GM06990 (cell line): ENCODE measurements at places on chromosomes 13 and 19.

DNA sequence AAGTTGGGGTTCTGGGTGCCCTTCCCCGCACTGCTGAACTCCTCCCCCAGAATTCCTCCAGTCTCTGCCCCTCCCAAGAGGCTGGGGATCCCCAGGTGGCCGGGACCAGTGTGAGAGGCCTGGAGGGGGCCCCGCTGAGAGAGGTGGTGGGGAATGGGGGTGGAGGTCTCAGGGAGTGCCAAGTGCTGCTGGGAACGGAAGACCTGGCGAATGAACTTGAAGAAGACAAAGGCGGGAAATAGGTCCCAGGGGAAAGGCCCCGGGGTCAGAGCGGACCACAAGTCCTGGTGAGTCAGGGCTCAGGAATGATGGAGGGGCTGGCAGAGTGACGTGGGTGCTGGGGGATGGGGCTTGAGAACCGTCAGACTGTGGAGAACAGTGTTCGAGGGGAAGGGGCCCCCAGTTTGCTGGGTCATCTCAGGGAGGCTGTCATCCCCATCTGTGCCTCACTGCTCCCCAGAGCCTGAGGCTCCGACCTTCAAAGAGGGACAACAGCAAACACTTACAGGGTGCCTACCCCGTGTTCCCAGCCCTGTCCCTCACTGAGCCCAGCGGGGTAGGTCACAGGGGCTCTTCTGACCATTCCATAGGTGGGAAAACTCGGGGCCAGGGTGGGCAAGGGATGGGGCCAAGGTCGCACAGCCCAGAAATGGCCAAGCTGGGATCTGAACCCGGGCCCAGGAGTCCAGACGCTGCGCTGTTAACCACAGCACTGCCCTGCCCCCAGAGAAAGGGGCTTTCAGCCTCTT is 16.0 kb upstream of the SEMA6B start:
- no peak for DNase-seq

DNA sequence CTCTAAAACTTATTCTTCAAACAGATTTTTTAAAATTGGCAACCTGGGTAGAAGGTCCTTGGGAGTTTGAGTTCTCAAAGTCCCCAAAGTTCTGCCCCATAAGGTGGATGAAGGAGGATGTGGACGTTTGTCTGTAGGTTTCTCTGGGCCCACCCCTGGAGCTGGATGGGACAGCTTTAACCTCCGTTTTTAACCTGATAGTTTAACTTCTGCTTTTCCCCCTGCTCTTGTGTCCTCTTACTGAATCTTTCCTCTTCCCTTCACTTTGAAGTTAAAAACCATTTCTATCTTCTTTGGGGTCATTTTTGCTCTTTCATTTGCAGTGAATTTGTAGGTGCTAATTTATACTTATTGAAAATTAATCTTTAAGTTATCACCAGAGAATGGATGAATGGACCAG is 79.1 kb downstream of the ESD start:
- no peak for DNase-seq

GRCh38 chr19:867855-868457 is 8.5 kb downstream of the CFD start:
- no peak for DNase-seq

- no peak for DNase-seq
Measured at GRCh38 chr13:20489185-20489820, 36.4 kb downstream of the CRYL1 start.

DNA sequence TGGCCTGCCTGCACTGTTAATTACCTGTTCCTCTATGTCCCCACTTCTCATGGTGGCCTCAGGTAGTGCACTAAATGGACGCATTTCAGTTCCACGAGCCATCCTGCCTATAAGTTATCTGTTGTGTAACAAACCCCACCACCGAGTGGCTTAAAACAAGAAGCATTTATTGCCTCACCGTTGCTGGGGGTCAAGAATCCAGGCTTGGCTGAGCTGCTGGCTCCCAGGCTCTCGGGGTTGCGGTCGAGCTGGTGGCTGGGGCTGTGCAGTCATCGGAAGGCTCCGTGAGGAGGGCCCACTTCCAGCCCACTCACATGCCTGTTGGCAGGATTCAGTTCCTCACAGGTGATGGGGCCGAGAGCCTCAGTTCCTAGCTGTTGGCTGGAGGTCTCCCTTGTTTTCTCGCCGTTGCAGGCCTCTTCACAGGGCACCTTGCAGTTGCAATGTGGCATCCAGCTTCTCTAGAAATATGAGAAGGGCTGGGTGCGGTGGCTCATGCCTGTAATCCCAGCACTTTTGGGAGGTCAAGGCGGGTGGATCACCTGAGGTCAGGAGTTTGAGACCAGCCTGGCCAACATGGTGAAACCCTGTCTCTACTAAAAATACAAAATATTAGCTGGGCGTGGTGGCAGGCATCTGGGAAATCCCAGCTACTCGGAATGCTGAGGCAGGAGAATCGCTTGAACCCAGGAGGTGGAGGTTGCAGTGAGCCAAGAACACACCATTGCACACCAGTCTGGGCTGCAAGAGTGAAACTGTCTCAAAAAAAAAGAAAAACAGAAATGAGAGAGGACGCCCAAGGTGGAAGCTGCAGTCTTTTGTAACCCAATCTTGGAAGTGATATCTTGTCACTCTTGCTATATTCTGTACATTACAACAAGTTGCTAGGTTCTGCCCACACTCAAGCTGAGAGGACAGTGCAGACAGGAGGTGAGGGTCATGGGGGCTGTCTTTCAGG is 6.5 kb upstream of the PTOV1 start:
- no peak for DNase-seq

- no peak for DNase-seq
Measured at GRCh38 chr19:30133803-30134202, 191.8 kb downstream of the URI1 start.

DNA sequence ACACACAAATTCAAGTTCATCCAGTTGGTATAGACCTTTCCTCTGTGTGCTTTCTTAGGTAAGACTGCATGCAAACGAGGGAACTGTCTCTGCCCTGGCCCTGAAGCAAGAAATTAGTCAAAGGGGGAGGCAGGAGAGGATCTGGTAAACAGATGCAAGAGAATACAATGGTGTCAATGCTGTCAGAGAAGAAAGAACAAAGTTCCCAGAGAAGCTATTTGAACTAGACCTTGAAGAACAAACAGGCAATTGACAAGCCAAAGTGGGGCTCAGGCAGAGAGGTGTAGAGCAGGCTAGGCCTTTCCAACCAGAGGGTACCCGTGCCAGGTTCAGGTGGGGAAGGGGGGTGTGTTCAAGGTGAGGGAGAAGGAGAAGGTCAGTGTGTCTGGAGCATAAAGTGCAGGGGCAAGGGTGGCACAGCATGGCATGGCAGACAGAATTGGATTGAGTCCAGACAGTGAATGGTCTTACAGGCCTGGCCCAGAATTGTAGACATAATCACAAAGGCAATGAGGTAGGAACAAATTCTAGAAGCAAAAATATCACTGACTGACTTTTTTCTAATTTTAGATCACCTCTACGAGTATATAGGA is 95.0 kb upstream of the STARD13 start:
- DNase-seq, result no peak

DNA sequence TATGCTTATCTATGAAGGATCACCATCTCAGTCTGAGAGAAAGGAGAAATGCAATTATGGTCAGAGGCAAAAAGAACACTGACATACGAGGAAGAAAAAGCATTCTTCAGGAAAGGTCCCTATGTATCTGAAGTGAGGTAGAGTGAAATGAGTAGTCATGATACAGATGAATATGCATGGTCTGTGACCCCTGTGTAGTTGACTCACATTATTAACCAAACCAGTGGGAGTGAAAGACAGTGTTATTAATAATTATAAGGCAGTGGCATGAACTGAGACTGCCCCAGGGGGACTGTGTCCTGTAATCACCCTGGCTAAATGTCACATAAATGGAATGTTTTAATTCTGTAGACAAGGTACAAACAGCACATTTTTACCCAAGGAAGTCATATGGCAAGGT is 1320.2 kb upstream of the PCDH9 start:
- DNase-seq, result no peak

- no peak for DNase-seq
Measured at GRCh38 chr19:42092350-42092749, 16.4 kb downstream of the ZNF574 start.

DNA sequence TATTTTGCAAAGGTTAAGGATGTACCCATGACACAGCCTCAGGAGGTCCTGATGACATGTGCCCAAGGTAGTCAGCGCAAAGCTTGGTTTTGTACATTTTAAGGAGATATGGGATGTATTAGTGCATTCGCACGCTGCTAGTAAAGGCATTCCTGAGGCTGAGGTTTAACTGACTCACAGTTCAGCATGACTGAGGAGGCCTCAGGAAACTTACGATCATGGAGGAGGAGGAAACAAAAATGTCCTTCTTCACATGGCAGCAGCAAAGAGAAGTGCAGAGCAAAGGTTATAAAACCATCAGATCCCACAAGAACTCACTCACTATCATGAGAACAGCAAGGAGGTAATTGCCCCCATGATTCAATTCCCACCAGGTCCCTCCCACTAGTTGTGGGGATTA is 1017.4 kb downstream of the EFNB2 start:
- DNase-seq, result no peak

DNA sequence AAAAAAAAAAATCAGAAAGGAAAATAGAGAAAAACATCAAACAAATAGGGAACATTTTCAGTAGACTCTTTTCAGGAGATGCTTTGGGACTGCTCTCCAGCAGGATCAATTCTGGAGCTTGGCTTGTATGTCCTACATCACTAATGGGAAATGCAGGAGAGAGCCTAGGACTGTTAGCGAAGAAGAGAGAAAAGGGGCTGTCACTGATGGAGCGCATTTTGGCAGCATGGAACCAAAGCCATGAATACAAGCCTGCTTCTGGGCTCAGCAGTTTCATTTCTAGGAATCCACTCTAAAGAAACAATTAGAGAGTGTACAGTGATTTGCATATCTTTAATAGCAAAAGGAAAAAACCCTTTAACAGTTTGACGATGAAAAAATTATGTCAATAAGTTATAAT is 203.9 kb downstream of the NUFIP1 start:
- no peak for DNase-seq

DNA sequence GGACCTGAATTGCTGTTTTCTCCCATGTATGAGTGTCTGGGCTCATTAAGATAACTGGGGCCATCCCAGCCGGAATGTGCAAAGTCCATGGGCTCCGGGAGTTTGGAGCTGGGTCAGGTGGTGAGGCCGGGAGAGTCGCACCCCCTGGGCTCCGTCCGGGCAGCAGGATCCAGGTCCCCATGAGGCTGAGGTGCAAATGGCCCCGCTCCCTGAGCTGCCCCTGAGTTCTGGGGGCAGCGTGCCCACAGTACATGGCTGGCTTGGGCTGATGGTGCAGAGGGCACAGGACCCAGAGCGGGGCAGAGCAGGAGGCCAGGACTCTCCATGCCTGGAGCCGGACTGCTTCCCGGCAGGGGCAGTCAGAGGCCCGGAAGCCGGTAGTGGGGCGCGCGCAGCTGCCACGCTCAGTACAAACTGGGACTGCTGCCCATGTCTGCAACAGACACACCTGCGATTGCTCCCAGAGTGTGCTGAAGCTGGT is 136.0 kb downstream of the KDM4B start:
- no peak for DNase-seq

- no peak for DNase-seq
Measured at GRCh38 chr13:49304763-49305700, 57.3 kb downstream of the CDADC1 start.

- DNase-seq, result no peak
Measured at GRCh38 chr19:37933937-37934358, 26.9 kb downstream of the SIPA1L3 start.
